ENCODE measurements at places on chromosomes 13 and 19. TPM values are rescaled to one million over a fixed set of nuclear protein-coding genes. Genes with fewer than 3 reads are reported as not detected.

DNA sequence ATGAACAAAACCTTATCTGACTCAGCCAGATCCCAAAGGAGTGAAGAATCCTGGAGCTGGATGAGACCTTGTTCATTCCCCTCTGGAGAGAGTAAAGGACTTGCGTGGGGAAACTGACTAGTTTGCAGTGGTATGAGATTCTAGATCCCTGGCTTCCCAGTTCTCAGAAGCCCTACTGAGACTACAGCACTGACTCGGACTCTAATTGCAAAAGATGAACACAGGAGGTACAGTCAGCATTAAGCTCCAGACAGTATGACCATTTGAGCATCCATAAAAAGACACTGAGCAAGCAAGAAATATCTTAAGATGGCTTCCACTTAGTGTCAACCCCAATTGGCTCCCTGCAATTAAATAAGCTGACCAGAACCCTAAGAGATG, 6.8 kb downstream of the ZC3H4 start:
- DNase-seq = no peak

- peak; percentile 68 for DNase-seq
Observed at GRCh38 chr19:48812094-48812929, 1.5 kb upstream of the BCAT2 start.

GRCh38 chr13:30502237-30502636, 36.5 kb upstream of the HMGB1 start:
- DNase-seq = no peak

DNA sequence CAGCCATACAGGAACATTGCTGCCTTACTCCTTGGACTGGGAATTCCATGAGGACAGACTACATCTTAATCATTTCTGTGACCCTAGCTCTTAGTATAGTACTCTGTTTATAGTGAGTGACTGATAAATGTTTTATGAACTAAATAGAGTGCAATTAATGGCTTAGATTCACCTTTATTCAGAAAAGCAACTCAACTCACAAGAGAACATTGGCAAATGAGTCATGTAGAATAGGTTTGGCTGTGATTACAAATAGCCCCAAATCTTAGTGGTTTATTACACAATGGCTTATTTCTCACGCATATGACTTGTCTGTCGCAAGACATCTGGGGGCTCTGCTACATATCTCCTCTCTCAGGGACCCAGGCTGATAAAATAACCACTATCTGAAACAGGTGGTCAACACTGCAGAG, 121.6 kb upstream of the KL start:
- DNase-seq = no peak

- no peak for DNase-seq
Observed at GRCh38 chr13:107097916-107098315, 530.0 kb upstream of the ARGLU1 start.

Gene TNNI3
- total RNA-seq = not detected

Gene RUVBL2
- 23.6 TPM for total RNA-seq

Gene USHBP1
- total RNA-seq = not detected
